ENCODE measurements at places on chromosomes 5 and 9. TPM values are rescaled to one million over a fixed set of nuclear protein-coding genes. Genes with fewer than 3 reads are reported as not detected.

DNA sequence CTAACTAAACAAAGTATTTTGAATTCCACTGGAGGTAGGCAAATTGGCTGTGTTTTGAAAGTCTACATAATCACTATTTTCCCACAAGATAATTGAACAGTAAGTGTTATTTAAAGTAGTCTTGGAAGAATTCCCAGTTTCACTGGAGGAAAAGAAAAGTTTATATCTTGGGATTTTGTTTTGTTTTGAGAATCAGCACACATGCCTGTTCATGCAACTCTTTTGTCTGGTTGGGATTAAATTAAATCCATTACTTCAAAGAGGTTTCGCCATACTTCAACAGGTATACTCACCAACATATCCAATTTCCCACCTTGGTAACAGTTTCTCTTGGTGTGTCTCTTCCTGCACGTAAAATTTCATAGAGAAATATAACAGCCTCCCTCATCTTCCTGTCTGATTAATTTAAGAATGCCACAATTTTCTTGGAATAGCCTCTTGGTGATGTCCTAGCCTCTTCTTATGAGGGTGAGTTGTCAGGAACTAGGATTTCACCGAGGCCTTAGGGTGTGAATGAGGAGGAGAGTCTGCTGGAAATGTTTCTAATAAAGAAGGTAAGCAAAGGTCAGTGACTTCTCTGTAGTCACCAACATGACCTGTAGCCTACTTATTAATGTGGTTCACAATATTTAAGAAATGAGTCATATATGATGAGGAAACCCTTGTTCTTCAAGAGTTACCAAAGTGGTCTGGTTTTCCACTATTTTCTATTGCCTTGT is 48.1 kb downstream of the ITGA2 start:
- H3K27ac ChIP-seq = no peak overlapping the region
- H3K4me1 ChIP-seq = no peaks in the 10 kb centered on the region
- H3K27me3 ChIP-seq = no peaks in the 10 kb centered on the region
- no peak for DNase-seq
- no peak overlapping the region for H3K4me3 ChIP-seq

- no peaks in the 10 kb centered on the region for H3K27me3 ChIP-seq
- peak; percentile 20 for DNase-seq
- no peak overlapping the region for H3K4me3 ChIP-seq
- H3K4me1 ChIP-seq = no peaks in the 10 kb centered on the region
- no peak overlapping the region for H3K27ac ChIP-seq
Observed at GRCh38 chr5:135323701-135324132, 75.3 kb downstream of the MACROH2A1 start.

DNA sequence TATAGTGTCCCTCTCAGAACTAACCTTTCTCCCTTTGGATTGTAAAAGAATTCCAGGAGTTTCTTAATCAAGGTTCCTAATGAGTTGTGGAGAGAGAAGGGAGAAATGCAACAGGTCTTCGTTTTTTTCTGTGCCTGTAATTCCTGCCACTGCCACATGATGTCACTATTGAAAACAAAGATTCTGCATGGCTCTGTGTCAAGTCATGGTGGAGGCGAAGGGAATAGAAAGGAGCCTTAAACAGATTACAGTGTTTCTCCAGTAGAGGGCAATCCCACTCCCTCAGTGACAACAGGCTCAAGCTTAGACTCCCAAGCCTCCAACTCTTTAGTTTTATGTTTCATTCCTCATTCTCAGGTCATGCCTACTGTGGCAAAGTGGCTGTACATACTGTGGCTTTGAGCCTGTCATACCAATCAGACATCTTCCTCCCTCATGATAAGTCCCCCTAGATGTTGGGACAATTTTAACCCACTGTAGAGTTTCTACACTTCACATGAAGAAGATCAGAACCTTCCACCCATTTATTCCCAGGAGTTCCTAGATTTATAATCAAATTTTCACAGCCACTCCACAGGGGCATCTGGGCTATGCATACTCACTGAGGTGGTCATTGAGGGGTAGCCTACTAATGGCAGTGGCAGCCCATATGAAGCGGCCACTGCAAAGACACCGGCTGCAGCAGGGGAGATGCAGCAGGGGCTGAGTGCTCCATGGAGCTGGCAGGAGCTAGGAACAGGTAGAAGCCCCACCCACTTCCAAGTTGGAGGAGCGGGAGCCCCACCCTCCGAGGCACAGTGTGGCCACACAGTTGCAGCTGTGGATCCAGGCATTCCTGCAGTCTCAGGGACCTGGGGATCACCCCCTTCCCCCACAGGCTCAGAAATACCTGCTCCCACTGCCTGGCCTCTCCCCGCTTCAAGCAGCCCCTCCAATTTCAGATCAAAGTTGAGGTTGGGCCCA is 97.4 kb upstream of the TRIM32 start:
- DNase-seq = peak; percentile 92
- H3K27ac ChIP-seq = no peak overlapping the region
- no peak overlapping the region for H3K4me3 ChIP-seq
- H3K27me3 ChIP-seq = no peaks in the 10 kb centered on the region

- no peaks in the 10 kb centered on the region for H3K27me3 ChIP-seq
- H3K36me3 ChIP-seq = no peaks in the 10 kb centered on the region
- no peak overlapping the region for H3K4me3 ChIP-seq
Observed at GRCh38 chr9:121735065-121735792, 83.8 kb downstream of the DAB2IP start.

GRCh38 chr5:139171779-139172404 is 26.3 kb downstream of the SIL1 start:
- no peaks in the 10 kb centered on the region for H3K4me1 ChIP-seq
- H3K36me3 ChIP-seq = no peaks in the 10 kb centered on the region
- no peak for DNase-seq

- no peaks in the 10 kb centered on the region for H3K27me3 ChIP-seq
- H3K4me3 ChIP-seq = no peak overlapping the region
- DNase-seq = no peak
- H3K27ac ChIP-seq = no peak overlapping the region
Observed at GRCh38 chr9:117104206-117104605, 310.7 kb downstream of the ASTN2 start.

GRCh38 chr9:135174981-135175380 is 87.5 kb downstream of the OLFM1 start:
- H3K36me3 ChIP-seq = no peaks in the 10 kb centered on the region
- no peaks in the 10 kb centered on the region for H3K4me1 ChIP-seq
- H3K27ac ChIP-seq = no peak overlapping the region
- no peak overlapping the region for H3K4me3 ChIP-seq

DNA sequence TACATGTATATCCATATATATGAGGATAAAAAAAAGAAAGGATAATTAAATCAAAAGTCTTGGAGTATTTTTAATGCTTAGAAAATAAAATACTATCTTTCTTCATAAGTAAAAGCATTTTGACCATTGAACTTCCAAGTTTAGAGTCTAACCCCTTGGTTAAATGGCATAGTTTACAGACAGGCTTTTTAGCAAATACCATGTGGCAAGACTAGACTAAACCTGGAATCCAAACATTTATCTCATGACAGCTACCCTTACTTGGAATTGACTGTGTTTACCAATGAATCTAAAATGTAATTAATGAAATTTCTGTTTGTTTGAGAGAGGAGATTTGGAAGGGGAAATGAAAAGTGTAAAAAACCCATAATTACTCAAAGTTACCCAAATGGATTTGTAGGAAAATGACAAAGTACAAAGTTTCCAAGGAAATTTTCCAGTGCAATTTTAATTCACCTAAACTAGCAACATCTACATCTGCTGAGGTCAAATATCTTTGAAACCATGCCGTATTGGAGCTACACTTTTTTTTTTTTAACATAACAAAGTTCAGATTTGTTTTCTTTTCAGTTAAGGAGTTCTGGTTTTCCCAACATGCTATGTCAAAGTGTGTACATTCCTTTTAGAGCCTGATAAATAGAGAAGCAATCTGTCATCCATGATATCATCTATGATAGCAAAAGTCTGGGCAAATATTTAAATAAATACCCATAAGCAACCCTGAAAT is 272.1 kb upstream of the DAB2 start:
- no peaks in the 10 kb centered on the region for H3K36me3 ChIP-seq
- no peak for DNase-seq
- no peak overlapping the region for H3K27ac ChIP-seq
- no peaks in the 10 kb centered on the region for H3K27me3 ChIP-seq
- no peak overlapping the region for H3K4me3 ChIP-seq

DNA sequence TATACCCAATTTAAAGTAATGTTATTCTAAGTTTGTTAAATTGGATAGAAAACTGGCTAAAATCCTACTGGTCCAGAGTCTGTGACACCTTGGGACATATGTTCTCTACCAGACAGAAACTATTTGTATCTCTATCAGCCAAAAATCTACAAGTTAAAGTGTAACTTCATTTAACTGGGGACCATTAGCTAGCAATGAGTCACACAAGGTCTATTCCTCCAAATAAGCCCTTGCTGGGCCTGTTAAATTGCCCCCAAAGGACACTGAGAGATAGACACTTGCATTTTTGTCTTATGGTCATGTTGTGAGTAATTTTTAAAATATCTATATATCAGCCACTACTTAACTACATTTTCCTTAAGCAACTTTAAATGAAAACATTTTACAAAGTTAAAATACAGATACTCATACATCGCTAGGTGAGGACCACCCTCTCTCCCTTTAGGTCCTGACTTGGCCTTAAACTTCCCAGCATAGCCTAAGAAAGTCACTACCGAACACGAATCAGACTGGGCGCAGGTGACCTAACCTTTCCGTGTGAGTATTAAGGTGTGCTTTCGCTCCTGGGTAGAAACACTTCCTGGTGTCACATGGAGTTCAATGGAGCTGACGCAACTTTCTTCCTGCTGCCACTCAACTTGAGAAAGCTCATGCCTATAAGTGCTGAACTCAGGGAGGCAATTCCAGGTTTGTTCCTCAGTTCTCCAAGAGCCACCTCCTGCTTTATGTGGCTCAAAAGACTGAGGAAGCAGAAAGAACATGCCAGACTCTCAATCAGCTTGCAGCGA is 249.1 kb downstream of the DIRAS2 start:
- H3K27me3 ChIP-seq = no peaks in the 10 kb centered on the region
- no peak overlapping the region for H3K4me3 ChIP-seq
- no peaks in the 10 kb centered on the region for H3K36me3 ChIP-seq
- H3K27ac ChIP-seq = no peak overlapping the region
- H3K4me1 ChIP-seq = peaks cover 2% of the 10 kb centered on the region

GRCh38 chr9:78112004-78112403 is 80.4 kb upstream of the GNAQ start:
- no peaks in the 10 kb centered on the region for H3K4me1 ChIP-seq
- no peaks in the 10 kb centered on the region for H3K36me3 ChIP-seq
- H3K4me3 ChIP-seq = no peak overlapping the region

DNA sequence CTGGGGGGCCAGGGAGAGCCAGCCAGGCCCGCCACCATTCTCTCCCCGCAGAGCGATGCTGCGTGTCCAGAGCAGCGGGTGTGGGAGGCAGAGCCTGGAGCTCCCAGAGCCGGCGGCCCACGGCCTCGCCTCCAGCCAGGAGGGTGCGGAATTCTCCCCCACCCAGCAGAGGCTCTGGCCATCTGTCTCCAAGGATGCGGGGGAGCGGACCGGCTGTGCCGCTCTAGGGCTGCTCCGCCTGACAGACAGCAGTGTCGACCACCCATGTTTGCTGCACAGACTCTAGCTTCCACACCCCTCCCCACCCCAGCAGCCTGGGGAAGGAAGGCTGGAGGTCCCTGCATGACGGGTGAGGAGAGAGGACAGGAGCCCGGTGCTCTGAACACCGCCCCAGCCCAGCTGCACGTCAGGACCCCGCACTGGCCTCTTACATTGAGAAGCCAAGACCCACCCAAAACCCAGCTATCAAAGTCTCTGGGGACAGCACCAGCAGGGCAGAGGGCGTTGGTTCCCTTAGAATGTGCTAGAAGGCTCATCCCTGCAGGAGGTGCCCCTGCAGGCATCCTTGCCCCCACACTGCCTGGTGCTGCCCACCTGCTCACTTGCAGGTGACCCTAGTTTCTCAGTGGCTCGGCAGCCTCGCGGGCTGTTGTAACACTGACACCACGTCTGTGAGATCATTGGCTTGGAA is 29.7 kb upstream of the FCN1 start:
- no peak for DNase-seq
- no peak overlapping the region for H3K4me3 ChIP-seq
- H3K27ac ChIP-seq = no peak overlapping the region
- peaks cover 6% of the 10 kb centered on the region for H3K4me1 ChIP-seq
- H3K36me3 ChIP-seq = no peaks in the 10 kb centered on the region

GRCh38 chr5:59673438-59674058 is 220.0 kb downstream of the PDE4D start:
- DNase-seq = no peak
- H3K27ac ChIP-seq = no peak overlapping the region
- H3K27me3 ChIP-seq = no peaks in the 10 kb centered on the region
- H3K4me1 ChIP-seq = no peaks in the 10 kb centered on the region
- H3K4me3 ChIP-seq = no peak overlapping the region

DNA sequence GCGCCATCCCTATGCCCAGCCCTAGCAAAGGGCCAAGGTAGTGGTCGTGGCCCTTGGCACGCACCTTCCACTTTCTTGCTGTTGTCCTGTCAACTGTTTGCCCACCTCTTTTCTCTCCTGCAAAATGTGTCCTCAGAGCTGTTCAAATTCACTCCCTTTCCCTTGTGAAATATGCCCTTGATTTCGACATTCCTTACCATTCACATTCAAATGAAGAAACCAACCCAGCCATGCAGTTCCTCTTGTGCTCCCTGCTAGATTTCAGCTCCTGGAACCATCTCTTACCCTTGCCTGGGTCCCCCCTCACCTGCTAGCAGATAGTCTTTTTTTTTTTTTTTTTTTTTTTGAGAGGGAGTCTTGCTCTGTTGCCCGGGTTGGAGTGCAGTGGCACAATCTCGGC is 19.6 kb upstream of the HRH2 start:
- no peak overlapping the region for H3K4me3 ChIP-seq
- H3K27me3 ChIP-seq = no peaks in the 10 kb centered on the region
- no peaks in the 10 kb centered on the region for H3K36me3 ChIP-seq
- H3K4me1 ChIP-seq = no peaks in the 10 kb centered on the region

The CATSPER3 gene
- total RNA-seq = 1.0 TPM

The GGTA1 gene
- not detected for total RNA-seq

The GFI1B gene
- total RNA-seq = 0.29 TPM

The PITX1 gene
- 2.7 TPM for total RNA-seq

The IRX1 gene
- total RNA-seq = 1.9 TPM

The MYMK gene
- not detected for total RNA-seq

The FAM163B gene
- not detected for total RNA-seq

The TLR4 gene
- 0.07 TPM for total RNA-seq
